Tracheal epithelial cell (primary cell): ENCODE measurements at places on chromosomes 13 and 19. TPM values are rescaled to one million over a fixed set of nuclear protein-coding genes. Genes with fewer than 3 reads are reported as not detected.

S1PR5 gene
- 10.4 and 25.6 TPM in 2 replicates for total RNA-seq

MBD3L2 gene
- not detected in 2 replicates for total RNA-seq

CATSPERD gene
- not detected in 2 replicates for total RNA-seq

SYNGR4 gene
- not detected in 2 replicates for total RNA-seq

ZNF439 gene
- 1.3 and 2.4 TPM in 2 replicates for total RNA-seq

PPP1R13L gene
- 20.5 and 21.3 TPM in 2 replicates for total RNA-seq

ZNF492 gene
- total RNA-seq = 0.24 TPM in 1 of 2 replicates, not detected in the other

LYPD3 gene
- 4.9 and 13.0 TPM in 2 replicates for total RNA-seq

ZNF844 gene
- 2.3 and 3.6 TPM in 2 replicates for total RNA-seq

ACP5 gene
- total RNA-seq = 46.7 and 66.5 TPM in 2 replicates

ATP4B gene
- not detected in 2 replicates for total RNA-seq

TMEM205 gene
- total RNA-seq = 128 and 178 TPM in 2 replicates

ATP8B3 gene
- 1.2 TPM in 1 of 2 replicates, not detected in the other for total RNA-seq

SIGLEC12 gene
- not detected in 2 replicates for total RNA-seq

FOSB gene
- total RNA-seq = 11.1 and 15.4 TPM in 2 replicates

FPR1 gene
- total RNA-seq = not detected in 2 replicates

ICAM4 gene
- 32.3 and 40.3 TPM in 2 replicates for total RNA-seq

MCEMP1 gene
- not detected in 2 replicates for total RNA-seq

LTBP4 gene
- 29.4 and 38.4 TPM in 2 replicates for total RNA-seq

ZNF708 gene
- 3.1 and 3.2 TPM in 2 replicates for total RNA-seq

ZNF571 gene
- total RNA-seq = 3.6 and 4.9 TPM in 2 replicates

C2CD4C gene
- 0.48 and 1.7 TPM in 2 replicates for total RNA-seq

FREM2 gene
- under 0.01 and 0.24 TPM in 2 replicates for total RNA-seq

MEF2B gene
- 0.21 TPM in 1 of 2 replicates, not detected in the other for total RNA-seq

ZNF729 gene
- not detected in 2 replicates for total RNA-seq

CGB7 gene
- 0.85 and 0.96 TPM in 2 replicates for total RNA-seq

IL4I1 gene
- 0.21 and 4.8 TPM in 2 replicates for total RNA-seq

TRPC4 gene
- under 0.01 TPM in 1 of 2 replicates, not detected in the other for total RNA-seq

VMAC gene
- 3.1 and 6.2 TPM in 2 replicates for total RNA-seq

FCAR gene
- not detected in 2 replicates for total RNA-seq

CLDN10 gene
- total RNA-seq = 1.7 TPM in 1 of 2 replicates, not detected in the other

CBY2 gene
- not detected in 2 replicates for total RNA-seq

CYP2A7 gene
- not detected in 2 replicates for total RNA-seq

NLRP8 gene
- total RNA-seq = not detected in 2 replicates

TEX29 gene
- not detected in 2 replicates for total RNA-seq

MEIOSIN gene
- total RNA-seq = not detected in 2 replicates

PSG1 gene
- under 0.01 TPM in 1 of 2 replicates, not detected in the other for total RNA-seq

NKPD1 gene
- total RNA-seq = 0.85 and 0.96 TPM in 2 replicates

PSG11 gene
- total RNA-seq = not detected in 2 replicates

RNASEH2A gene
- 9.2 and 14.7 TPM in 2 replicates for total RNA-seq

IL17D gene
- total RNA-seq = under 0.01 and 0.24 TPM in 2 replicates
